ENCODE measurements at places on chromosomes 16 and 17.

GRCh38 chr17:80461528-80462160 is 14.8 kb downstream of the NPTX1 start:
- no peaks in the 10 kb centered on the region for H3K27me3 ChIP-seq
- no peak overlapping the region for H3K27ac ChIP-seq
- no peaks in the 10 kb centered on the region for H3K4me1 ChIP-seq
- no peak overlapping the region for H3K4me3 ChIP-seq
- DNase-seq = no peak

- no peaks in the 10 kb centered on the region for H3K36me3 ChIP-seq
- H3K4me3 ChIP-seq = no peak overlapping the region
- no peak for DNase-seq
- H3K27me3 ChIP-seq = no peaks in the 10 kb centered on the region
- H3K4me1 ChIP-seq = peaks cover 7% of the 10 kb centered on the region
- no peak overlapping the region for H3K27ac ChIP-seq
Measured at GRCh38 chr17:82840431-82840831, 609 bp upstream of the ZNF750 start.

- H3K4me3 ChIP-seq = no peak overlapping the region
- H3K4me1 ChIP-seq = no peaks in the 10 kb centered on the region
- no peaks in the 10 kb centered on the region for H3K27me3 ChIP-seq
- peaks cover 19% of the 10 kb centered on the region for H3K36me3 ChIP-seq
- no peak for DNase-seq
- H3K27ac ChIP-seq = no peak overlapping the region
Measured at GRCh38 chr17:42841975-42842685, 2.2 kb upstream of the AOC2 start.

DNA sequence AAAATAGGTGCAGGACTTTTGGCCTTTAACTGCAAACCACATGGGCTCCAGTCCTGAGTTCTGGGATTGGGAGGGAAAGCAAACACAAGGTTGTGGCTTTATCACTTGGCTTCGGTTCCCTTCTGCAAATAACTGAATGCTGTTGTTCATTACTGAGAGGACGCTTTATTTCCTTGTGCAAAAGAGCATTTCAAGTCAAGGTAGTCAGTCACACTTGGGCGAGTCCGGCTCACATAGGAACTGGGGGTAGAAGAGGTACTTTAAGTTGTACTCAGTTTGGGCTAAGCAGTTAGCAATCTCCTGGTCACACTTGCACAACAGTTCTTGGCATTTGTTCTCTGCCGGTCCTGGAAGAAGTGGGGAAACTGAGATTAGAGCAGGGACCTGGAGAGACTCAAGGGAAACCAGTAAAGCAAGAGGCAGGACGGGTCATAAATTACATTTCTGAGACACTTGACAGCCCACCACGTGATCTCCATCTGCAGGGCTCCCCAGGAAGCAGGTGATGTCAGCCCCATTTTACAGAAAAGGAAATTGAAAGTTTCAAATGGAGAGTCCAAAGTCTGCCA is 21.6 kb downstream of the PLA2G10 start:
- H3K27ac ChIP-seq = no peak overlapping the region
- peaks cover 4% of the 10 kb centered on the region for H3K36me3 ChIP-seq
- H3K4me3 ChIP-seq = no peak overlapping the region
- H3K4me1 ChIP-seq = peaks cover 4% of the 10 kb centered on the region

DNA sequence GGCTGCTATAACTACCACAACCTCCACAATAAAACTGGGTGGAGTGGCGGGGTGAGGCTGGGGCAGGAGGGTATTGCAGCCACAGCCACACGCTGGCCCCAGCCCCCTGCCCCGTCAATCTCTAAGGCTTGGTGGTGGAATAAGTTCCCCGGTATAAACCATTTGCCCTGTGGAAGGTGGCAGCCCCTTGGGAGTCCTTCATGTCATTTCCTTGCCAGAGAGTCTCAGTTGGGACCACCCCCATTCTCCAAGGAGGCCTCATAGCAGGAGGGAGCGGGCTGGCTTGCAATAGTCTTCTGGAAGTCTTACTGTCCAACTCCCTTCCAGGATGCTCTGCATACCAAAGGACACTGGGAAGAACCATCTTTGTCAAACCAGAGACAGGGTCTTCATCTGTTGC is 19.4 kb downstream of the CD300A start:
- H3K4me1 ChIP-seq = no peaks in the 10 kb centered on the region
- no peaks in the 10 kb centered on the region for H3K27me3 ChIP-seq
